Brain microvascular endothelial cell (primary cell): ENCODE measurements at places on chromosomes 1 and 21.
A peak's percentile ranks its signal among the peaks of the same experiment; 100 is the strongest.

GRCh38 chr1:209634005-209634737, 18.1 kb downstream of the LAMB3 start:
- DNase-seq = no peak

DNA sequence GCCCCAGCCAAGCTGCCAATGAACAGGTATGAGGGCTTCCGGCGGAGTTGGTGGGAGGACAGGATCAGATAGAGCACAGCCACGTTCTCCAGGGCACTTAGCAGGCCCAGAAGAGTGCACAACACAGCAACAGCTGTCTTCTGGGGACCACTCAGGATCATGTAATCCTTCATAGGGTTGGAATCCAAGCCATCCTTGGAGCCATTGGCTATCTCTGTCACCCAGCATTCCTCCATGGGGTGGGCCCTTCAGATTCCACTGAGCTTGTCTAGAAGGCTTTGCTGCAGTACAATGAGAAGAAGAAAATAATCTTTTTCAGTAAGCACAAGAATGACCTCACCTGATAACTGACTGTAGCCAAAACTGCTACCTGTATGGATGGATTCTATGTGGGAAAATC, 7.3 kb upstream of the FUCA1 start:
- DNase-seq = no peak

- no peak for DNase-seq
Measured at GRCh38 chr1:113834716-113835115, 22.4 kb upstream of the RSBN1 start.

- no peak for DNase-seq
Measured at GRCh38 chr21:27548486-27548885, 581.6 kb upstream of the ADAMTS5 start.

- peak; percentile 68 for DNase-seq
Measured at GRCh38 chr1:213987927-213988506, at the start of gene PROX1. TSS of gene PROX1 (plus strand) at chr1:213987973. CDS start at chr1:213996536, 8,563 bp downstream.

- peak; percentile 90 for DNase-seq
Measured at GRCh38 chr1:2322065-2322571, 69.2 kb downstream of the MORN1 start.

- DNase-seq = no peak
Measured at GRCh38 chr1:158311066-158311465, 20.3 kb downstream of the CD1B start.

GRCh38 chr1:90394247-90394646, 322.9 kb downstream of the BARHL2 start:
- no peak for DNase-seq

- DNase-seq = no peak
Measured at GRCh38 chr1:192475329-192475728, 100.2 kb upstream of the RGS1 start.

DNA sequence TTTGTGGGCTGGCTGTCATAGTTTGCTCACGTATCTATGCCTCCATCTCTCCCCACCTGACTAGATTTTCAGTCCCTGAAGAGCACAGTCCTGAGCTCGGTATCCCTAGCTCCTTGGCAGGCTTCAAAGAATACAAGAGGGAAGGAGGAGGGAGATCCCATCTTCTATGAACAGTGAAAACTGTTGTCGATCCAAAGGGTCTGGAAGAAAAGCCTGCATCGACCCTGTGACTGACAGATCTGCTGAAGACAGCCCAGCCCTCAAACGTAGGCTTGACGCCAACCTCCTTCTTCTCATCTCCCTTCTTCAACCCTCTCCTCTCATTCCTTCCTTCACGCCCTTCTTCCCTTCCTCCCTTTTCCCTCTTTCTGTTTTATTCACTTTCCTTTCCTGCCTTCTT, 13.3 kb upstream of the ADORA1 start:
- DNase-seq = no peak

GRCh38 chr1:245043611-245043940, 111.2 kb upstream of the KIF26B start:
- no peak for DNase-seq

DNA sequence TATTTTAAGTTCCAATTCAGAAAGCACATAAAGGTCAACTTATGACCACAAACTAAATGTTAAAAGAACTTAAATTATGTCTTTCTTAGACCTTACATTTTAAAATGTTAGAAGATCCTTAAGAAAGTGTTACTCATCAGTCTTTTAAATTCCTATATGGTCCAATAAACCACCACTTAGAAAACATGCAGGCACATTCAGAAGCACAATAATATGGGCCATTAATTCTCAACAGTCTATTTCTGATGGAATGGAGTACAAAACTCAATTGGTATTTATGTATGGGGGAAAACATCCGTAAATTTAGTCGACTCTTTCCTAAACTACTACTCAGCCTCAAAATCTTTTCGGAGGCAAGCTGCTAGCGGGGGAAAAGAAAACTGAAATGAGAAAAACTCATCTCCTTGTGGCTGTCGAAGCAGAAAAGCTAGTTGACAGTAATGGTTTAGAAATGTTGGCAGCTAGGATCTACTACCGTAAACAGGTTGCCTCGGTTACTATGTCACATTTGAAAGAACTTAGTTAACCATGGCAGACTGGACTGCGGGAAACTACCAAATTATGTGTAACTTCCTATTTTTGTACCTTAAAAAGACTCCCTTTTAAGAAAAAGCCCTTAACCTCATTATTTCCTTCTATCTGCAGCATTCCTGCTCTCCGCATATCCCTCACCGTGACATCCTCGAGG, 1.0 kb downstream of the TRMT1L start:
- peak; percentile 8 for DNase-seq

GRCh38 chr1:220717800-220718640, 27.9 kb downstream of the C1orf115 start:
- no peak for DNase-seq

- no peak for DNase-seq
Measured at GRCh38 chr1:19376428-19377372, 64.6 kb downstream of the SLC66A1 start.

DNA sequence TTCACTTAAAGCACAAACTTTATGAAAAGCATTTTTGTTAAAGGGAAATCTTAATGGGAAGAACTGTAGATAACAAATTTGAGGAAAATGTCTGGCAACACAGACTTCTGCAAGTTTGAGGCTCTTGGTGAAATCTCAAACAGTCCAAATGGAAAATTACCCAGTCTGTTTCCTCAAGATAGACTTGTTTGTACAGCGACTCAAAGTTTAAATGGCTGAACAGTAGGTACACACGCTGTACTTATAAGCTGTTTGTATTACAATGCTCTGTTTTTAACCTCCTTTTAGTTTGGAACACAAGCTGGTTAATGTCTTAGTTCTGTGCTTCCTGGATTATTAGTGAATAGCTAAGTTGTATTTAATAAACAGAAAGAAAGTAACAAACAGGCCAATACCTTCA, 217.1 kb downstream of the NFIA start:
- no peak for DNase-seq

DNA sequence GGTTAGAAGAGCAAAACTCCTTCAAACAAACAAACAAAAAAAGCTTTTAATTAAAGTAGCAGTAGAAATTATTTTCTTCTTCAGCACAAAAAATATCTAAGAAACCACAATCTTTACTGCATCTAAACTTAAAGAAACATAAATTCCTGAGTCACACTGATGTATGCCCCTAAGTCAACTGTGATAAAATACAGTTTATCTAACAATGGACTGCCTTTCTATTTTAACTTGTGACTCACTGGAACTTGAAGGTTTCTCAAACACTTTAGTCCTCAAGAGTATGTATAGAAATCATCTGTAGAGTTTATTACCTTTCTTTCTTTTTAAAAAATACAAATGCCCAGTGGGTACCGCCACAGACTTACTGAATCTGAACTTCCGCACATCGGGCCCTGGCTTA, 86.2 kb downstream of the LBR start:
- no peak for DNase-seq

DNA sequence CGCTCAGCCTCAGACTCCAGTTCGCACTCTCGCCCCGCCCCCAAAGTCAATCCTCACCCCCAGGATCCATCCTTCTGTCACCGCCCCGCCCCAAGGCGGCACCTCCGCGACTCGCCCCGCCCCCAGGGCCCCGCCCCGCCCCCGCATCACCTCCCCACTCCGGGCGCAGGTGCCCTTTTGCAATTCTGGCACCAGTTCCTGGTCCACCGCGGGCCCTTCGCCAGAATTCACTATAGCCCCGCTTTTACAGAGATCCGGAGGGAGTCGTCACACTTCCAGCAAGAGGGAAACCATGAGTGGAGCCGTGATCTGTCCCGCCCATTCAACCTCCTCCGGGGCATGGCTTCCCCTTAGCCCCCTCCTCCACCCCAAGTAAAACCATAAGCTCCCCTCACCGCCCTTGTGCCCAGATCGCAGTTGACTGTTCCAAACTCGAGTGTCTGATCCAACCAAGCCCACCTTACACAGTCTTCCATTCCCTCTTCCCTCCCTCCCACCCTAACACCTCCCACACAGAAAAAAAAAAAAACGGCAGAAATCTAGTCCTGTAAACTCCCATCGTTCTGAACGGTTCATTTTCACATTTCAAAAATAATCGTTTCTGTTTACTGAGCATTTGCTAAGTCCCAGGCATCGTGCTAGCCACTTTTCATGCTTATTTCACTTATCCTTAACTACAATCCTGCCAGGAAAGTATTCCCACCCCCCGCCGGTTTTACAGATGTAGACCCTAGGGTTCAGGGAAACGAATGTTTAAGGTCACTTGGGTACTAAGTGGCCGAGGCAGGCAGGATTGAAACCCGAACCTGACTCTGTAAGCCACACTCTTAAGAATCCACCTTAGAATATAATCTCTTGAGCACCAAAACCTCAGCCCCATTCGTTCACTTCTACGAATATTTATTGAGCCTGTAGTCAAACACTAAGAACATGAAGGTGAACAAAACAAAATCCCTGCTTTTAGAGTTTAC, 1.3 kb upstream of the DNAJC16 start:
- no peak for DNase-seq

DNA sequence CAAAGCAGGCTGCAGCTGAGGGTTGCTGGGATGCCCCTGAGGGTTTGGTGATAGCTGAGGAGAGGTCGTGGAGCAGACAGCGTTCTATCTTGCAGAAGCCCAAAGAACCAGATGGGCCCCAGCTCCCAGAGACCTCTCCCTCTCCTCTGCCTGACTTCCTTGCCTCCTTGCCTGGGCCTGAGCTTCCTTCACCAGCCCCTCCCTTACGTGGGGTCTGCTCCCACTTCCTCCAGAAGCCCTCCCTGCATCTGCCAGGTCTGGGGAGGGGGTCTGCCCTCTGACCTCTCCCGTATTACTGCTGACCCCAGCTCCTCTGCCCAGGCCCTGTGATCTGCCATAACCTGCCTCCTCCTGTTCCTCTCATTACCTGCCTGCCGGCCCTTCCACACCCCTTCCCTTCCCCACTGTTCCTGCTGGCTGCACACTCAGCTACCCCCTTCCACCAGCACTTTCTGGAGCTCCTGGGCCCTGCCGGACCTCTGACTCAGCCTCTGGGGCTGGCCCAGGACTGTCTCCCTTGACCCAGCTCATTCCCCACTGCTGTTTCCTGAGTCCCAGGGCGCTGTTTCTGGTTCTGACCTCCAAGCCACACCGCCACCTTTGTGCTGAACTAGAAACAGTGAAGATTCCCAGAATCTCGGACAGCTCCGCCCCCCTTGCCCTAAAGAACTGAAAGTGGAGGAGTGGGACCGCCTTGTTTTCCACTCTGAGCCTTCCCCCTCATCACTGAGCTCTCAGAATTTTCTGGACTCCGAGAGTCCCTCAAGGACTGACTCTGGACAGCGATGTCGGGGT, 237.7 kb upstream of the C1orf174 start:
- DNase-seq = no peak

GRCh38 chr1:40095806-40096205, 1.2 kb downstream of the PPT1 start:
- DNase-seq = no peak

GRCh38 chr1:48684381-48684780, 92.3 kb downstream of the BEND5 start:
- no peak for DNase-seq

- DNase-seq = no peak
Measured at GRCh38 chr1:89200663-89201062, 1.9 kb upstream of the GBP4 start.

GRCh38 chr1:64136296-64136695, 67.1 kb upstream of the UBE2U start:
- no peak for DNase-seq

DNA sequence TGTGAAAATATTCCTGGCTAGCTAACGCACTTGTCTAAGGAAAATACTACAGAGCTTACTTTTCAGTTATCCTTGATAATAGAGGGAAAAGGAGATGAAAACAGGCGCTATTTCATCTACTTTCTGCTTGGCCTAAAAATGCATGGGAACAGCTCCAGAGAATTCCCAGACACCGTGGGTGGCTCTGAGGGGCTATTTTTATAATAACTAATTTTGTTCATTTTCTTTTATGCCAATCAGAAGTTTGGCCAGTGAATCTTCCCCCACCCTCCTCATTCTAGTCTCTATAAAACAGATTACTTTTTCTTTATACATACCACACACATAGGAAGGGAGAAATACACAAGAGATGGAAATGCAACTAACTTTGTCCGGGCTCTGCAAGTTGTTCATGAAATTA, 322.9 kb downstream of the SETD4 start:
- DNase-seq = no peak

DNA sequence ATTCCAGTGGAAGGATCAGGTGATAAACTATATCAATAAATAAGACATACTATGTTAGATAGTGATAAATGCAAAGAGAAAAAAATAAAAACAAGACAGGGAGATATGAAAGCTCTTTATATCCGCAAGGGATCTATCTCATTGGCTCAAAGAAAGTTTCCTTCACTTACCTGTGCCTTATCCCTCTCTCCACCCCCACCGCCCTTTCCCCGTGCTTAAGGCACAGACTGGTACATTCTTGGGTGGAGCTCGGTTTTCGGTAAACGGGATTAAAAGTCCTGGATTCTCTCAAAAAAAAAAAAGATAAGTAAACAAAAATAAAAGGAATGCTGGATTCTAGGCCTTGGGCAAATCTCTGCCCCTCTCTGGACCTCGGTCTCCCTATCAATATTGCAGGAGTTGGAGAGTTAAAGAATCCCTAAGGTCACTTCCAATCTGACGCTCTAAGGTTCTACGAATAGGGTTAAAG, 593 bp upstream of the DNAJC16 start:
- DNase-seq = no peak

GRCh38 chr1:240611619-240612480, at the start of gene GREM2:
TSS of gene GREM2 (minus strand) at chr1:240612155. CDS start at chr1:240493475, 118,680 bp downstream.
- DNase-seq = peak; percentile 84

- no peak for DNase-seq
Measured at GRCh38 chr1:116755681-116756080, 1.5 kb downstream of the CD2 start.

- DNase-seq = peak; percentile 27
Measured at GRCh38 chr1:226002667-226003501, 3.7 kb upstream of the SDE2 start.

GRCh38 chr1:172905452-172905851, 145.3 kb downstream of the TNFSF18 start:
- DNase-seq = no peak

GRCh38 chr1:173451981-173452380, 25.2 kb upstream of the PRDX6 start:
- no peak for DNase-seq

- DNase-seq = no peak
Measured at GRCh38 chr1:239426821-239427475, 40.6 kb downstream of the CHRM3 start.
